ENCODE measurements at places on chromosomes 11 and 22. TPM values are rescaled to one million over a fixed set of nuclear protein-coding genes. Genes with fewer than 3 reads are reported as not detected.

The SLC22A6 gene
- not detected for total RNA-seq

The SMIM38 gene
- total RNA-seq, result not detected

The B3GAT1 gene
- total RNA-seq, result 0.31 TPM

The GPR83 gene
- total RNA-seq, result not detected

The NXPE1 gene
- total RNA-seq, result not detected

DNA sequence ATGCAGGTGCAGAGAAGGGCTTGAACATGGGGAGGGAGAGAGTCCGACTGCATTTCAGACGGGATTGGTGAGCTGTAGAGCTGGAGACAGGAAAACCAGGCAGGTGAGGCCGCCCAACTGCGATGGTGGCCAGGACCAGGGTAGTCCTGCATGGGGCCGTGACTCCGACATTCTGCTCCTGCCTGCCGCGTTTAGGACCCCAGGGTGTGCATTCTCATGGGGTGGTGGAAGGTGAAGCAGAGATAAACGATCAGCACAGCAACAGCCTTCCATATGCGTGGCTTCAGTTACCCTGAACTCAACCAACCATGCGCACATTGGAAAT, 29.3 kb downstream of the SHANK2 start:
- no peaks in the 10 kb centered on the region for H3K36me3 ChIP-seq
- no peak overlapping the region for H3K27ac ChIP-seq
- H3K4me1 ChIP-seq, result no peaks in the 10 kb centered on the region
- DNase-seq, result no peak

- H3K4me1 ChIP-seq, result no peaks in the 10 kb centered on the region
- no peak for DNase-seq
- H3K36me3 ChIP-seq, result no peaks in the 10 kb centered on the region
- no peak overlapping the region for H3K27ac ChIP-seq
- H3K4me3 ChIP-seq, result no peak overlapping the region
- peaks cover 7% of the 10 kb centered on the region for H3K27me3 ChIP-seq
These were observed 4.2 kb downstream of the MRGPRD start for GRCh38 chr11:68976563-68976962.

DNA sequence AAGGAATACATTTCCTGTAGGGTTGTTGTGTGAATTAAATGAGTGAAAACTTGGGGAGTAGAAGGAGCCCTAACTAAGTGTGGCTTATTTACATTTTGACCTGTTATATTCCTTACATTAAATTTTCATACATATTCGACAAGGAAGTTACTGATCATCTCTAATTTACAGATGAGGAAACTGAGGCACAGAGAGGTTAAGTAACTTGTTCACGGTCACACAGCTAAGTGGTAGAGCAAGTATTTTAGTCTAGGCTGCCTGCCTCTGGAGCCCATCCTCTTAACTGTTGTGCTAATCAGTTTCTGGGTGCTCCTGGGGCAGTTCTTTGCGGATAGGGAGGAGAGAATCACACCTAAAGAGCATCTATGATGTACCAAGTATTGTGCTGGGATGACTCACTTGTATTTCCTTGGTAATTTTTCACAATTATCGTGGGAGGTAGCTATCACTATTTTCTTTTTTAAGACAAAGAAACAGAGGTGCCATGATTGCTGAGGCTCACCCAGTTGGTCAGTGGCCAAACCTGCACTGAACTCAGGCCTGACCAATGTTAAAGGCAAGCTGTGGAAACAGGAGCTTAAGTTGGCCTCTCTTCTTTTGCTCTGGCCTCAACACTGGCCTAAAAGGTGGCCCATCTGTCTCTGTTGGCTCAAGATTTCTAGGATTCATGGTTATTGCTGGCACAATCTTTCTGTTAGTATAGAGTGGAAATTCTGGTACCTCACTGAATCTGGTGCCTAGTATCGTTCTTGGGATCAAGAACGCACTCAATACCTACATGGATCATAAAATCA, 2.9 kb upstream of the ELF5 start:
- H3K4me3 ChIP-seq, result no peak overlapping the region
- H3K36me3 ChIP-seq, result no peaks in the 10 kb centered on the region
- no peaks in the 10 kb centered on the region for H3K4me1 ChIP-seq
- H3K27ac ChIP-seq, result no peak overlapping the region
- no peak for DNase-seq
- H3K27me3 ChIP-seq, result peaks cover 14% of the 10 kb centered on the region

- no peak for DNase-seq
- H3K4me3 ChIP-seq, result peak overlapping the region; percentile 57
- peaks cover 42% of the 10 kb centered on the region for H3K36me3 ChIP-seq
- H3K27ac ChIP-seq, result peak overlapping the region; percentile 90
- peaks cover 96% of the 10 kb centered on the region for H3K4me1 ChIP-seq
- no peaks in the 10 kb centered on the region for H3K27me3 ChIP-seq
These were observed 67.6 kb downstream of the UBASH3B start for GRCh38 chr11:122723106-122723505.

- H3K27me3 ChIP-seq, result peaks cover 2% of the 10 kb centered on the region
- peak overlapping the region; percentile 90 for H3K27ac ChIP-seq
- peak overlapping the region; percentile 85 for H3K4me3 ChIP-seq
- H3K36me3 ChIP-seq, result peaks cover 11% of the 10 kb centered on the region
- peak; percentile 29 for DNase-seq
- peaks cover 22% of the 10 kb centered on the region for H3K4me1 ChIP-seq
These were observed 444 bp downstream of the CWF19L2 start for GRCh38 chr11:107457205-107457557.

- no peaks in the 10 kb centered on the region for H3K27me3 ChIP-seq
- H3K4me1 ChIP-seq, result no peaks in the 10 kb centered on the region
- no peak overlapping the region for H3K4me3 ChIP-seq
- DNase-seq, result no peak
These were observed 194.0 kb upstream of the CADM1 start for GRCh38 chr11:115698243-115698642.

DNA sequence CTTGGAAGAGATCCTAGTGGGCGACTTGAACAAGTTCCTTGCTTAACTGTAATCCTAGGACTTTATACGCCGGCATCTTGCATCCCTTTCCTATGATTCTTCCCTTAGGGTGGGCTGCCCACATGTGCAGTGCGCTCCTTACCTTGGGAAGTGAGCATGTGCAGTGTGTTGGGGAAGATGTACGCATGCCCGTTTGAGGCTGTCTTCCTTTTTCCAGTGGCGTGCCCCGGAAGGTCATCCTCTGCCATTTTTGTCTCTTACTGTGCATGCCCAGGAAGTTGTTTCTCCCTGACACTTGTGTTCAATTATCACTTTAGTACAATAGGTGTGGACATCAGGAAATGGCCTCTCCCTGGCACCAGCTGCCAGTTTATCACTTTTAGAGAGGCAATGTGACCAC, 936.5 kb downstream of the TBC1D22A start:
- no peaks in the 10 kb centered on the region for H3K27me3 ChIP-seq
- no peak for DNase-seq
- H3K27ac ChIP-seq, result no peak overlapping the region

DNA sequence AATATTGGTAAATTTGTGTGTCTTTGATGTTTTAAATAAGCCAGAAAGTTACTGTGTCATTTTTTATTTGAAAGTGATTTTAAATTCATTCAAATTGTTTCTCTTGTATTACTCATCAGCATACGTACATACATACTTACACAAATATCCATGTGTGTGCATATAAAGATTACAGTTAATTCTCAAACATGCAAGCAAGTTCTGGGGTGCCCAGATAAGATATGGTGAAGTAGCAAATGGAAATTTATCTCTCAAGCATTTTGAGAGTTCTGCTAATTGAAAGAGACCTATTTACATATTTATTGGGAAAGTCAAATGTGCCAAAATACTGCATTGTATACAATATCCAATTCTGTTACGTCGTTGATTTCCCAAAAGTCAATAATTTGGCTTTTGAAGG, 1024.0 kb upstream of the CNTN5 start:
- DNase-seq, result no peak
- no peaks in the 10 kb centered on the region for H3K36me3 ChIP-seq
- no peak overlapping the region for H3K4me3 ChIP-seq
- no peaks in the 10 kb centered on the region for H3K27me3 ChIP-seq
- no peak overlapping the region for H3K27ac ChIP-seq

DNA sequence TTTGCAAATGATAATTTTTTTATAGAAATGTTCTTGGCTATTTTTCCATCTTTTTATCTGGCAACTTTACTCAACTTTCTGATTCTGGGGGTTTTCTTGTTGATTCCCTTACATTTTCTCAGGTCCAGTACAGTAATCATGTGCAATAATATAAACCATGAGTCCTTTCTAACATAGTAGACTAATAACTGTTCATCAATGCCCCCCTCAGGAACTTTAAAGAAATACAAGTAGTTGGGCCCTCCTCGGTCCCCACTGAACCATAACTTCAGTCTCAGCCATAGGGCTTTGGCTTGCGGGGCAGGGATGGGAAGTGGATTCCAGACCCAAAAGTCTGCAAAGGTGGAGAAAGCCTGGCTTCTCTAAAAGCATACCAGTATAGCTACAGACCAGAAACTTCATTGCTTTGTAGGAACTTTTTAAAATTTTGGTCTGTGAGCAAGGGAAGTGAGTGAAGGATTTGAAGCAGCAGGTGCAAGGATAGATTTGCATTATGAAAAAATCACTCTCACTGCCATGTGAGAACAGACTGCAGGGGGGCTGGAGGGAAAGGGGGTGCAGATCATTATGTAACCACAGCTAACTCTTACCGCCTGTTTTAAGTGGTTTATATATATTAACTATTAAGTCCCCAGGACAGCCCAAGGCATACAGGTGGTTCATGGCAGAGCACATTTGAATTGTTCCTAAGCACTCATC, 10.4 kb upstream of the TUB start:
- H3K36me3 ChIP-seq, result no peaks in the 10 kb centered on the region
- H3K27me3 ChIP-seq, result peaks cover 9% of the 10 kb centered on the region
- no peak overlapping the region for H3K27ac ChIP-seq
- no peak for DNase-seq
- H3K4me1 ChIP-seq, result no peaks in the 10 kb centered on the region
- no peak overlapping the region for H3K4me3 ChIP-seq

- no peaks in the 10 kb centered on the region for H3K36me3 ChIP-seq
These were observed 527.5 kb downstream of the NTM start for GRCh38 chr11:131897956-131898355.

DNA sequence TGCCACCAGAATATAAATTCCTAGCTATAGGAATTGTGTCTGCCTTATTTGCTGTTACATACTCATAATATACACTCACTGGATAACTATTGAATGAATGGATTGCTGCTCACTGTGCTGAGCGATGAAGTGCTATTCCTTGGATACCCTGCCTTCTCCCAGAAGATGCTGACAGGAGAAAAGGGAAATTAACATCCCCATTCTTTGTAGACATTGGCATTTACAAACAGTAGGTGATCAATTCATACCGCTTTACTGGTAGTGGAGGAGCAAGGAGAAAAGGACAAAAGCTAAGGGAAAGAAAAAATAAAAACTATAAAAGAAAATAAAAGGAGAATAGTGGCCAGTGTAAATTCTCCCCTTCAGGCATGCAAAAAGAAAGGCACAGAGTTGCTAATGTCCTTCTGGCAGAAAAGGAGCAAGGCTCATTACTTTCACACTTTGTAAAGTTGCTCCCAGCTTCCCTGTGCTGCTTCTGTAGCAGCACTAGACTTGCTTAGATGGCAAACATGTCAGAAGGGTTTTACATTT, 183.0 kb downstream of the LUZP2 start:
- H3K4me1 ChIP-seq, result no peaks in the 10 kb centered on the region
- H3K4me3 ChIP-seq, result no peak overlapping the region
- H3K27me3 ChIP-seq, result no peaks in the 10 kb centered on the region
- no peak overlapping the region for H3K27ac ChIP-seq
- no peak for DNase-seq

- DNase-seq, result no peak
- no peak overlapping the region for H3K27ac ChIP-seq
- no peak overlapping the region for H3K4me3 ChIP-seq
- H3K27me3 ChIP-seq, result no peaks in the 10 kb centered on the region
- H3K36me3 ChIP-seq, result peaks cover 3% of the 10 kb centered on the region
These were observed 61.4 kb upstream of the CTSC start for GRCh38 chr11:88398791-88399570.

GRCh38 chr11:117930668-117931330, 1.6 kb upstream of the TMPRSS13 start:
- peaks cover 75% of the 10 kb centered on the region for H3K4me1 ChIP-seq
- DNase-seq, result peak; percentile 78
- H3K4me3 ChIP-seq, result peak overlapping the region; percentile 49
- peak overlapping the region; percentile 93 for H3K27ac ChIP-seq
- H3K27me3 ChIP-seq, result no peaks in the 10 kb centered on the region

DNA sequence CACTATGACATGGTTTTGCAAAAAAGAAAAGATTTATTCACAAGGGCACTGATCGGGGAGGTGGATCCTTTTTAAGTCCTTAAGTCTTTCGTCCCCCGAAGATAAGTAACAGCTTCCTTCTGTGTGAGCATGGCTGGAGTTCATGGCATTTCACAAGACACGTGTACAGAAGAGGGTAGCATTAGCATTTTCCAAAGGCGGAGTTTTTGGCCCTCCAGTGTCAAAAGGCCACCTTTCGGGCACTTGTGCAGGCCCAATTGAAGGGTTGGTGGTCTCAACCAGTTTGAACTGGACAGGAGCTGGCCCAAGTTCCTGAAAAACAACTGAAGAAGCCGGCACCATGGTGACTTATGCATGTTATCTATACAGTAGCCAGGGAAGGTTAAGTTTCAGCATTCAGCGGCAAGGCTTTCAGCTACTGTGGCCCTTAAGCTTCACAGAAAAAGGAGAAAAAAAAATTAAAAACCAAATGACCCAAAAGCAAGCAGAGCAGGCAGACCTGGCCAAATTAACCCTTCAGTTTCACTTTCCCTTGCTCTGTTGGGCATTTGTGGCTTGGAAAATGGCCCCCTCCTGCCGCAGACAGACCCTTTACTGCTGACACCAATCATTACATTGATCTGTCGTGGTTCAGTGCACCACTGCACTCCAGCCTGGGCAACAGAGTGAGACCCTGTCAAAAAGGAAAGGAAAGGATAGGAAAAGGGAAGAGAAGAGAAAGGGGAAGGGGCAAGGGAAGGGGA, 18.7 kb downstream of the ZNF74 start:
- H3K27ac ChIP-seq, result no peak overlapping the region
- H3K27me3 ChIP-seq, result peaks cover 2% of the 10 kb centered on the region
- H3K36me3 ChIP-seq, result no peaks in the 10 kb centered on the region
- no peak overlapping the region for H3K4me3 ChIP-seq

- H3K27me3 ChIP-seq, result peaks cover 12% of the 10 kb centered on the region
- H3K27ac ChIP-seq, result no peak overlapping the region
- H3K4me3 ChIP-seq, result no peak overlapping the region
- no peaks in the 10 kb centered on the region for H3K36me3 ChIP-seq
These were observed 18.8 kb upstream of the ZBTB16 start for GRCh38 chr11:114040706-114041211.

DNA sequence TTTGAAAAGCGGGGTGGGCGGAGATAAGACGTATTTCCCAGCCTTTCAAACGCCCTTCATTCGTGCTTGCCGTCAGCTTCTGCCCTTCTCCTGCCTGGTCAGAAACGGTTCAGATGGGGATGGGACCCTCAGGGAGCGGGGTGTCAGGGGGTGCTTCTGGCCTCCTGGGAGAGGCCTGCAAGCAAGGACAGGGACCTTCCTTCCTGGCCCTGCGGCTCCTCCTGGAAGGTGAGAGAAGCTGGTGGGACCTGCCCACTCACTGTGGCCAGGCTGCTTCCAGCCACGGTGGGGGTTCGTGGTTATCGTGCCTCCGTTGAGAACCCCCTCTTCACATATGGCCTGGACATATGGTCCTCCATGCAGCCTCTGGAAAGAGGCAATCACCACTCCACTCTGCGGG, 104.6 kb downstream of the MPPED1 start:
- H3K36me3 ChIP-seq, result no peaks in the 10 kb centered on the region
- no peak overlapping the region for H3K27ac ChIP-seq
- H3K4me3 ChIP-seq, result no peak overlapping the region
- H3K27me3 ChIP-seq, result no peaks in the 10 kb centered on the region

- DNase-seq, result no peak
- H3K4me1 ChIP-seq, result peaks cover 15% of the 10 kb centered on the region
- no peaks in the 10 kb centered on the region for H3K36me3 ChIP-seq
- peak overlapping the region; percentile 55 for H3K4me3 ChIP-seq
- no peaks in the 10 kb centered on the region for H3K27me3 ChIP-seq
- H3K27ac ChIP-seq, result peak overlapping the region; percentile 12
These were observed 43.6 kb upstream of the DDX6 start for GRCh38 chr11:118834427-118835028.
